ENCODE measurements at places on chromosomes 16 and 17.

GRCh38 chr17:76272541-76273444, 7.6 kb downstream of the UBALD2 start:
- no peak for DNase-seq

DNA sequence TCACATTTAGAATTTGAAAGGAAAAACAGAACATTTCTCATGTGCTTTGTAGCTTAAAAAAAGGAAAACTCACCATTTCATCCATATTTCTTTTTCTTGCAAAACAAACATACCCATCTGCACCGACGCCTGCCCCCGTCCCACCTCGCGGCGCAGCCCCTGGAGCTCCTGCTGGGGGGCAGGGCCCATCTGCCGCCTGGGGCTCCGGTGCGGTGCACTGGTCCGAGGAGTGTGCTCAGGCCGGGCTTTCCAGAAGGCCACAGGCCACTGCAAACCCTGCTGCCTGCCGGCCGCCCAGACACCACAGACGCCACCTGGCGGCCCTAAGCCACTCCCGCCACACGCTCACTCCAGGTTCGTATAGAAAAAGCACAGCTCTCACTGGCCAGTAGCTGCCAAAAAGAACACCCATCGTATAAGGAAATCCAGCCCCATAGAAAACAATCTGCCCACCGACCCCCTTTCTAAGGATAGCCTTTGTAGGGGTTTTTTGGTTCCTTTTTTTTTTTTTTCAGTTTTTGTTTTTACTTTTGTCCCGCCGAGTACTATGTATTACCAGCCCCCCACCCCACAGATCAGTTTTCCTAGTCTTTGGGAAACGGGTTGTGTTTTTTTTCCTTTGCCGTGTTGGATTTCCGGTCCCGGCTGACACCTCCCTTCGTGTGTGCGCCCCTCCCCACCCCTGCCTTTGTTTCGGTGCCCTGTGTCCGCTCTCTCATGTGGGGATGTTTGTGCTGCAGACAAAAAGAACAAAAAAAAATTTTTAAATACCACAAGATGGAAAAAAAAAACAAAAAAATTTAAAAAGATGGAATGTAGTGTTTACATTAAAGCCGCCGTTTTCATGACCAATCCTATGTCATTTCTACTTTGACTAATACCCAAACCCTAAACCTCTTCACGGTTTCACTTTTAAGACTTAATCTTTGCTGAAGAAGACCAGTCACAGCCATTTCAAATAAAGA, 68.8 kb downstream of the AMFR start:
- DNase-seq, result no peak

DNA sequence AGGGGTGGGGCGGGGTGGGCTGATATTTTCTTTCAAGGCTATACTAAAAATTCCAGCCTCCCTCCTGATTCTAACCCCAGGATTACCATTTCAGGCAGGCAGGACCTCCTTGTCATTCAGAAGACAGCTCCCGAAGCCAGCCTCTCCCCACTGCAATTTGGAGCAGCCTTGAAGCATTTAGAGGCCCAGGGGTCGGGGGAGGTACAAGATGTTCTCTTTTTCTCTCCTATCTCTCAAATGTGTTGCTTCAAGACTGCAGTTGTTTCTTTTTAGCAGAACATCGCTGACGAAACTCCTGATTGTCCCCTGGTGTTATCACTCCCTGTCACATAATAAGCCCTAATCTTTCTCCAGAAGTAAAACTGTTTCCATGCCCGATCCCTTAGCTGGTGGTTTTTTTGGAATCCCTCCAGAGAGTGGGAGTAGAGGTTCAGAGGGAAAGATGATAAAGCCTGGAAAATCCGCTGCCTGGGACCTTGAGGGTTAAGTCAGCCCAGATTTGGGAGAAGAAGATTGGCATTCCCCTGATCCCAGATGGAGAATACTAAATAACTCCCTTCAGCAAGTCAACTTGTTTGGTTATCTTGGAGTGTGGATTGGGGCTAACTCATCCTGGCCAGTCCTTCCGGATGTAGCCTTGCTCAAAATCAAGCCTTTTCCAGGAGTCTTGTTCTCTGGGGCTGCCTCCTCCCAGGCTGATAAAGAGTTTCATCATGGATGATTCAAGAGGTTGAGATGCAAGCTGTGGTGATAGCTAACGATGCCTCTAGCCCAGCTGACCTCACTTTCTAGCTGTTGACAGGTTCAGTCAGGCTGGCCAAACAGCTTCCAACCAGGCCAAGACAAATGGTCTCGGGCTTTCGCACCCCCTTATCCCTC, 71.3 kb downstream of the SOX9 start:
- DNase-seq, result no peak

GRCh38 chr17:81057079-81057730, 22.3 kb downstream of the BAIAP2 start:
- no peak for DNase-seq

DNA sequence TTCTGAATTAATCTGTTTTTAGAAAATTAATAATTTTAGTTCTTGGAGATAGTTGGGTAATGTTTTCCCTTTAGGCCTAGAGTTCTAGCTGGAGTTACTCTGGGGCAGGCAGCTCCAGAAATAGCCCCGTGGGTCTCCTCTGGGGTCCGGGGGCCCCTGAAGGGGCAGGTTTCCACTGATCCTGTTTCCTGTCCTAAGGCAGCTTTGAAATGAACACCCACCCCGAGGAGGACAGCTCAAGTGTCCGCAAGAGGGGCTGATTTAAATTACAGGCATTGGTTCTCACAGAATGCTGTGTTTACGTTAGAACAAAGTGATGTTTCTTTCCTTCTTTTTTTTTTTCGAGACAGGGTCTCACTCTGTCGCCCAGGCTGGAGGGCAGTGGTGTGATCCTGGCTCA, 23.8 kb downstream of the EEF2K start:
- DNase-seq, result no peak

GRCh38 chr17:18177722-18178121, 5.9 kb upstream of the ALKBH5 start:
- DNase-seq, result no peak

DNA sequence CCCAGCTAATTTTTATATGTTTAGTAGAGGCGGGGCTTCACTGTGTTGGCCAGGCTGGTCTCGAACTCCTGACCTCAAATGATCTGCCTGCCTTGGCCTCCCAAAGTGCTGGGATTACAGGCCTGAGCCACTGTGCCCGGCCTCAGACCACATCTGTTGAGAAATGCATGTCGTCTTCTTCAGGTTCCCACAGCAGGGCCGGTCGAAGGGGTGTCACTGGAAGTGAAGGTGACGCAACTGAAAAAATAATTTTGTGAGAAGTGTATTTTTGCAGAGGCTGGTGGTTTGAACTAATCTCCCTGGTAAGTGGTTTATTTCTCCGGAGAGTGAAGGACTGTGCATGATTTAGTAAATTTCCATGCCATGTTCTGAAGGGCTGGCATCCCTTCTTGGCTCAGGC, 33.4 kb upstream of the IL34 start:
- no peak for DNase-seq

DNA sequence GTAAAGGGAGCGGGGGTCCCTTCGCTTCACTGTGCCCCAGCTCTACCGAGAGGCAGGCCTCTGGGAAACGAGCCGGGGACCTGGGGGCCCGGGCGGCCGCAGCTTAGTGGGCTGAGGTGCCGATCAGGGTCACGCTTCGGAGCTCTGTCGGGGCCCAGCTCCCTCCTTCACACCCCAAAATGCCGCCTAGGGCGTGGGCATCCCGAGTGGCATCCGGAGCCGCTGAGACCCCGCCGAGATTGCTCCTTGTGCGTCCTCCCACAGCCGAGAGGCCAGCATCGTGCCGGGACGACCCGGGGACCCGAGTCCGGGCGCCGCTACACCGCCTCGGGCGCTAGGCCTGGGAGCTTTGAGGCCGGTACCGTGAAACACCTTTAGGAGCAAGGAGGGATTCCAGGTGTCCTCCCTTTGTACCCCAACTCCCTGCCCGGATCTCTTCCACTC, 1.3 kb downstream of the SALL1 start:
- no peak for DNase-seq

- DNase-seq, result no peak
Measured at GRCh38 chr17:79022507-79022991, 1.4 kb upstream of the C1QTNF1 start.

DNA sequence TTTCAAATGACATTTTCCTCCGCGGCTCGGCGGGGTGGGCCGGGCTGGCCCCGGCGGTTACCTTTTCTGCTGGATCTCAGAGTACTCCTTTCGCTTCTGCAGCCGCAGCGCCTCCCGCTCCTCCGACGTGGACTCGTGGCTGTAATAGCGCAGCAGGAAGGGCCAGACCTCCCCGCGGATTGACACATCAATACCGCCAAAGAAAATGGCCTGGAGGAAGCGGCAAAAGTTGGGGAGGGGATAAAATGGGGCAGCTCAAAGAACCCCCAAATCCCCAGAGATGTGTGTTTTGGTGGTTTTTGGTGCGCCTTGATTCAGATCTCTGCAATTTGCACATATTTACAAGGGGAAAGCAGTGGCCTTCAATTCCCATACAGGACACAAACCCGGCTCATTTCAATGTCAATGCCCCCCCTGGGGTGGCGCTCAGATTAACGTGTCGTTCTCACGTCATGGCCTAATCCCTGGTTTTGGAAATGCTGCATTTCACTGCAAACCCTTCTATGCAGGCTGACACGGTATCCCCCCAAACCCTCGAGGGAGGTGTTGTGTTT, 85.9 kb downstream of the TBC1D16 start:
- DNase-seq, result no peak

- DNase-seq, result no peak
Measured at GRCh38 chr16:89764711-89765201, 43.4 kb downstream of the ZNF276 start.
